Retina (tissue), 1 donor: ENCODE measurements at places on chromosomes 3 and 15.

- no peak for DNase-seq
These were observed 821 bp upstream of the MAGI1 start for GRCh38 chr3:66039590-66039887.

DNA sequence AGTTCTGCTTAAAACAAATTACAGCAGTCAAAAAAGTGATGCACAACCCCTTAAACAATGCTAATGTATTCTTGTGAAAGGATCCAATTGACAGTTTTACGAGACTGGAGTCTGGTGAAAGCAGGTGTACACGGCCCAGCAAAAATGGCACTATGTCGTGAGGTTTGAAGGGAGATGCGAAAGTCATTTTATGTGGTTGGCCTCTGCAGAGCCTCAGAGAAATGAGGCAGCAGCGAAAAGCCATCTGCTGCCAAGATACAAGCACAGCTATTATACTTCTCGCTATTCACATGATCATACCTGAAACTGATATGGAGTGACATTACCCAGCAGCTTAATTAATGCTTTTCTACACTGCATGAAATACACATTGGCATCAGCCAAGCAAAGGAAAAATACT, 36.4 kb downstream of the MECOM start:
- DNase-seq: peak; percentile 42

DNA sequence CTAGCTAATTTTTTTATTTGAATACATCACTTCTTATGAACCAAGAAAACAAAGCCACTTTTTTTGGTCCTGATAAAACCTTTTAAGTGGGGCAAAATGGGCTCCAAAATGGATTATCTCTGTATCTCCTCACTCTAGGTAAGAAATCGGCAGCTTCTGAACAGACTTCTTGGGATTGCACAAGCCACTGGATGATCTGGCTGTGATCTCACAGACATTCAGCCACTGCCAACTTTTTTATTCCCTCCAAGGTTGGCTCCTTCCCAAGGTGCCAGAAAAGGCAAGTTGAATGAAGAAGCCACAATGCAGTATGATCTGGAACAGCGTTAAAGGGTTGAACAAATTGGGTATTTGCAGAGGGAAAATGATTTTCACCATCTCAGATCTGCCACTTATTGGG, 73.2 kb downstream of the PRICKLE2 start:
- DNase-seq: no peak

DNA sequence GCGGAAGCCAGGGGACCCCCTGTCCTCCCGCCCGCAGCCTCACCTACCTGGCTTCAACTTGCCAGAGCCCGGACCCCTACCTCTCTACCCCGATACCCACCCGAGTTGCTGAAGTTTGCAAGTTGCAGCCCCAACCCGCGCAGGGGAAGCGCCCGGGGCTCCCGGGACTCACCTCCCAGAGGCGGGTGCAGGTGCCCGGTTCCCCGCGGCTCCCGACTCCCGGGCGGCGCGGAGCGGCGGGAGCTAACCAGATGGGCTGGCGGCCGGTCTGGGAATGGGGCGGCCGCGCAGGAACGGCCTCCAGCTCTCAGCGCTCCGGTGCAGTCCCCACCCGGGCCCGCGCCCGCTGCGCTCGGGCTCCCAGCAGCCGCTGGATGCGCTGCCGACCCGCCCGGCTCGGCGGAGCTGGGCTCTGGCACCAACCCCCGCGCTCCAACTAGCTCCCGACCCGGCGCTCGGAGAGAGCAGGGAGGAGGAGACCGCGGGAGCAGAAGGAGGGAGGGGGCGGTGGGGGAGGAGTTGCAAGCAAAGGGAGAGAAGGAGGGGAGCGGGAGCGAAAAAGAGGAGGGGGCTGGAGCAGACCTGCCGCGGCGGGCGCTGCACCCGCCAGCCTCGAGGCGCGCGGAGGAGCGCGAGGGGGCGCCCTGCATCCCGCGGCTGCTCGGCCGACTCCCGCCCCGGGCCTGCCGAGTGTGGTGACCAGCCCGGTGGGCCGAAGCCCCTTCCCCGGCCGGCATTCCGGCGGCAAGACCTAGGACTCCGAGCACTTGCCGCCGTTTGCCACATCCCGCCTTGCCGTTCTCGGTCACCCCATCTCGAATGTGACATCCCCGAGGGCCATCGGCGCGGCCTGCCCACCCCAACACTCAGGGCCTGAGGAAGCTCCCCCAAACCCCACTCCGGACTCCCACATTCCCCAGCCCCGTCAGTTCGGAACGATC, at the start of gene SEMA5B:
SEMA5B (minus strand) TSS at position 472 of the 941 bp plus-strand sequence. CDS start 66,500 bp downstream, outside the sequence.
- peak; percentile 85 for DNase-seq

- DNase-seq: peak; percentile 38
These were observed 32.4 kb downstream of the FAM43A start for GRCh38 chr3:194718079-194718478.

DNA sequence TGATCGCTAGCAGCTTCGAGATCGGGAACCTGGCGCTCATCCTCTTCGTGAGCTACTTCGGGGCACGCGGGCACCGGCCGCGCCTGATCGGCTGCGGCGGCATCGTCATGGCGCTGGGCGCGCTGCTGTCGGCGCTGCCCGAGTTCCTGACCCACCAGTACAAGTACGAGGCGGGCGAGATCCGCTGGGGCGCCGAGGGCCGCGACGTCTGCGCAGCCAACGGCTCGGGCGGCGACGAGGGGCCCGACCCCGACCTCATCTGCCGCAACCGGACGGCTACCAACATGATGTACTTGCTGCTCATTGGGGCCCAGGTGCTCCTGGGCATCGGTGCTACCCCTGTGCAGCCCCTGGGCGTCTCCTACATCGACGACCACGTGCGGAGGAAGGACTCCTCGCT, 62.5 kb downstream of the SLCO3A1 start:
- DNase-seq: no peak

DNA sequence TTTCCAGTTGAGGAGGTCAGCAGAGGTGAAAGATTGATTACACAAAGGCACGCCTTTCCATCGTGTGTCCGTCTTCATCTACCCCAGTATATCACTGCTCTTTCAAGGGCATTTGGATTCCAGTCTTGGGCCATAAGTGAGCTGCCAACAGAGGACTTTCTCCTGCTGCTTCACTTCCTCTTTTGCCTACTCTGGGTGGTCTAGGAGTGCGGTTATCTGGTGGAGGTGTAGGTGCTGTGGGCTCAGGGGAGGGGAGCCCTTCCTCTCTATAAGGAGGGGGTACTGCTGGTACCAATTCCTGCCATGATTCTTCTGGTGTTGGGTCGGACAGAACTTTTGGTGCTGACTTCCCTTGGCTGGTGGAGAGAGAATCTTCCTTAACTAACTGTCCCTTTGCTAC, 83.1 kb upstream of the VEPH1 start:
- DNase-seq: no peak

- DNase-seq: no peak
These were observed 4.4 kb downstream of the PAK6 start for GRCh38 chr15:40243126-40243810.

- no peak for DNase-seq
These were observed 2.8 kb downstream of the EFHB start for GRCh38 chr3:19931180-19931692.

GRCh38 chr3:65013053-65013452, 325.3 kb upstream of the ADAMTS9 start:
- no peak for DNase-seq

- DNase-seq: no peak
These were observed 14.5 kb downstream of the TIPARP start for GRCh38 chr3:156688632-156689452.

DNA sequence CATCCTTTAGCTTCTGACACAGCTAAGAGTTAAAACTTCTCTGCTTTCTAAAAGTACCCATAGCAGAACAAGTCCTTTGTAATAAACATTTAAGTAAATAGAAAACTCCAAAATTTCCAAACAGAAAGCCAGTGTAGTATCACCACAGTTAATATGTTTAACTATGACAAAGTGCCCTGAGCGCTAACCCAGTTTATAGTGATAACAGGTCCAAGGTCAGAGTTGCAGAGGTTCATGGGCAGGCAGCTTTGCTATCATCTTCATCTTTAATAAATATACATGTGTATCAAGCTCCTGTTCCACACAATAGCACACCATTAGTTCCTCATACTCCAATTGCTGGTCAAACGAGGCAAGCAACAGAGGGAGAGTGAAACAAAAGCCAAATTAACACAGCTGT, 12.4 kb upstream of the TOP2B start:
- DNase-seq: no peak

- peak; percentile 79 for DNase-seq
These were observed 176.4 kb downstream of the APBA2 start for GRCh38 chr15:29062179-29062591.

- peak; percentile 11 for DNase-seq
These were observed 1.4 kb downstream of the CIB2 start for GRCh38 chr15:78129751-78130287.

DNA sequence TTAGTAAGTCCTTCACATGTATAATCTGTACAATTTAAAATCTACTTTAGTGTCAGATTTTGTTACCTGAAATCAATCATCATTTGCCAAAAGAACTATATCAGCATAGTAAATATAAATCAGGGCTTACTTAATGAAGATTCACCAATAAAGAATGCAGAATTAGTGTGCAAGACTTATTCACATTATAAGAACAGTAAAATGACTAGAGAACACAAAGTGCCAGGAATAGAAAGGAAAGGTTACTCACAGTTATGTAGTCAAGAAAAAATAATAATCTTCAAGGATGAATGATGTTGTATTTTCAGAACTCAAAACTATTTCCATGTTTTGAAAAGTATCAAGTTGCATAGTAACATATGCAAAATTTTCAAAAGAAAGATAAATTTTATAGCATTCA, 891.9 kb downstream of the ROBO1 start:
- DNase-seq: no peak

GRCh38 chr15:42392309-42393024, 33.2 kb downstream of the CAPN3 start:
- no peak for DNase-seq

- no peak for DNase-seq
These were observed 44.6 kb downstream of the CD47 start for GRCh38 chr3:108046247-108046646.

- DNase-seq: no peak
These were observed 36.2 kb downstream of the PPCDC start for GRCh38 chr15:75059607-75060006.

DNA sequence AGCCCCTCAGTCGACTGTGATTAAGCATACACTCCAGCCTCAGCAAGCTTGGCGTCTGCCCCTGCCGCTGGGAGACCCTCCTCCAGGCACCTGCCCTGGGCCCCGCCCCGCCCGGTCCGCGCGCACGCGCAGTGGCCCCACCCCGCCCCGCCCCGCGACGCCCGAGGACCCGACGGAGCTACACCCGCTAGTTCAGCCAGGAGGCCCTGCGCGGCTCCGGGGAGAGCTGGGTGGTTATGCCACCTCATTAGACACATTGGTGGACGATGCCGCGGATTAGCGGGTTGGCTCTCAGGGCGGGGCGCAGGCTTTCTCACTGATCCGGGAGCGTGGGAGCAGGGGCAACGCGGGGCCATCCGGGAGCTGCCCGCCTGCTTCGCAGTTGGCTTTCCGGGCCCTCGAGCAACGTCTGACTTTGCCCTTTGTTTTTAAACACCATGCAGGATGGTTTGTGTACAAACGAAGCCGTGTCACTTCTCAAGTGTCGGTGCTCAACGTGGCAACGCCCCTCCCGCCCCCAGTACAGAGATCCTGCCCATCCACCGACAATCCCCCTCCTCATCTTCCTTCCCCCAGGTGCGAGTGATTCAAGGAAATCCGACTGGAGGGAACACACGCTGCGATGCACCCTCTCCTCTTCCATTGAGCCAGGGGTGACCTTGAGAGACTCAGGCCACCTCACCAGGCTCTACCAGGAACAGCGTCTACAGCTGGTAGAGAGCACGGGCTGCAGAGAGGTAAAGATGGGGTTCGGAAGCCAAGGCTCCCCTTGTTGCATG, 109.3 kb downstream of the SHQ1 start:
- peak; percentile 82 for DNase-seq

DNA sequence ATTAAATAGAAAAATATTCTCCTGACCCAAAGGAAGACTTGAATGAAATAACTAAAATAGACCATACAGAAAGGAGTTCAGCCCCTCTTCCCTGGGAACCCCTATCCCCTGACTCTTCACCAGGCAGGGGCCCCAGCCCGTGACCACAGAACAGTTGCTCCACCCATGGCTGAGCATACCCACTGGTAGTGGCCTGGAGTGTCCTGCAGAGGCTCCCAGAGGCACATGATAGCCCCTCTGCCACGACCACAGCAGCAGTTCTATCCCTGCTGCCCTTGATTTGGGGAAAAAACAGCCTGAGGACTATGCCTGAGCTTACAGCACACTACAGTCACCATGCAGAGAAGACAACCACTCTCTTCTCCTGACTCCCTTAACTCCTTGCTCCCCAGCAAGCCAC, 31.8 kb downstream of the TTC14 start:
- DNase-seq: peak; percentile 38

GRCh38 chr3:73432023-73432705, 192.6 kb downstream of the PDZRN3 start:
- peak; percentile 76 for DNase-seq

GRCh38 chr3:33699275-33699674, 18.8 kb downstream of the CLASP2 start:
- no peak for DNase-seq

DNA sequence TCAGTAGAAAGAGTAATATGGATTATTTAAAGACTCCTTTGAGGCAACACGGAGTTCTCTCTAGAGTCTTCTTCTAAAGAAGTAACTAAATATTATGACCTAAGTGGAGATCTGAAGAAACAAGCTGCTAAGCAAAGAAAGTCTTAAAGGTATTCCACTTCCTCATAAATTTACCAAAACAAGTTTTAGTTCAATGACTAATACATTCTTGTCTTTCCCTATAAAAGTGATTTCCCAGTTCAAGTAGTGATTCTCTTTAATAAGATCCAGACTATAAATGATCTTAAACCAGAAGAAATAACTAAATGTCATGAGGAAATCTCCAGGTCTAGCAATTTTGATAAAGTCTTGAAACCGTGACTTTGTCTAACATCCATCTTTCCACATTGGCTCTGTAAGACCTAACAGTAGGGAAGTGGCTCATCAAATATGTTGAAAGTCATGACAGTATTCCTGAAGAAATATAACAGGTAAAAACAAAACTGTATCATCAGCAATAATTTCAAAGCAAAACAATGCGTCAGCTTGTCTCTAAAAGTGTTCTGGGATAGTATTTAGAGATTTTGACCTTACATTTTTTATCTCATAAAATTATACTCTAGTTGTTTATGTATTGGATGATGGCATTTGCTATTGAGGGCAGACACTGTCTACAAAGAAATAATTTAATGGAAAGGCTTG, 51.8 kb upstream of the NEDD4 start:
- DNase-seq: no peak

DNA sequence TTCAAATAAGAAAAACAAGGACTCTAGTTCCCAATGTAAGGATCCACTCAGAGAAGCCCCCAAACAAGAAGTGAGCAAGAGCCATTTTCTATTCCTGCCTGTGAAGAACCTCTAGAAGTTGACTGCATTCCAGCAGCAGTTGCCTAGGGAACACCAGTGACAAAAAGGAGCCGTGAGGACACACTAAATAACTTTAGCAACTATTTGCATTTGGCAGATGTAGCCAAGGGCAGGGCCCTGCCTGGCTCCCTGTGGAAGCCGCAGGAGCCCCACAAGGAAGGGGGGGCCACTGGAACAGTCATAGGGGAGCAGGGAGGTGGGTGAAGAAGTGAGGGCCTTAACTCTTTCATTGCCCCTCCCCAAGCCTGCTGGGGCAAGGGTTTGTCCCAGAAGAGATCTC, 470.2 kb upstream of the PROK2 start:
- DNase-seq: no peak

GRCh38 chr3:156271995-156272719, 151.8 kb downstream of the KCNAB1 start:
- DNase-seq: no peak
